Stimulated activated CD4-positive, alpha-beta T cell treated with anti-CD3 and anti-CD28 coated beads, Interleukin-2, amount 100 ng/mL, for 24 hours (primary cell): ENCODE measurements at places on chromosomes 2 and 18.

GRCh38 chr2:201441409-201441808 is 9.8 kb downstream of the TRAK2 start:
- DNase-seq, result no peak

DNA sequence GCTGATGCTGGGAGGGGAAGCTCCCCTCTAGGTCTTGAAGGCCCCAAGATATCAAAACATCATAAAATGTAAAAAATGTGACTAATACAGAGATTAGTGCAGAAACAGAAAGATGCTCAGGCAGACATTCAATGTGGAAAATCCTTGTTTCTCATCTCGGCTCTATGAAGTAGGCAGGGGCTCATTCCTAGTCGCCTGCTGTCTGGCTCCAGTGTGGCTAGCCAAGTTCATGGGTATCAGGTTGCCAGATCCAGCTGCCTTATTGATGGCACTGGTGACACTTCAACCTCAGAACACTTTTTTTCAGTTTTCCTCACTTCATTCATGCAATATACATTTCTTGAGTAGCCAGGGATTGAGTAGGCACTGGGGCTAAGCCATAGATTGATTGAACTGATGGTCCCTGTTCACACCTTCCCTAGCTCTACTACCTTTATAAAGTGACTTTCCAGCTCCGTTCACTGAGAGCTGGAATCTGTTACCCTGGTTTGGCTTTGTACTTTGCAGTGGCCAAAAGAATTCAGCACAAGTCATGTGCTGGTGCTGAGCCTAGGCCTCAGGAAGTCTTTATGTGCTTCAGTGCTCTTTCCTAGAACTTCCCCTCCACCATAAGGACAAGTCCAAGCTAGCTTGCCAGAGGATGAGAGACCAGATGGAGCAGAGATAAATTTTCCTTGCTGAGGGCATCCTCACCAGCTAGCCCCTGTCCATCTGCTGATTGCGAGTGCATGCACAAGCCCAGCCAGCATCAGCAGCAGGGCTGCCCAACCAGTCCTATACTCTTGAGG is 373.6 kb upstream of the ST6GAL2 start:
- DNase-seq, result no peak

DNA sequence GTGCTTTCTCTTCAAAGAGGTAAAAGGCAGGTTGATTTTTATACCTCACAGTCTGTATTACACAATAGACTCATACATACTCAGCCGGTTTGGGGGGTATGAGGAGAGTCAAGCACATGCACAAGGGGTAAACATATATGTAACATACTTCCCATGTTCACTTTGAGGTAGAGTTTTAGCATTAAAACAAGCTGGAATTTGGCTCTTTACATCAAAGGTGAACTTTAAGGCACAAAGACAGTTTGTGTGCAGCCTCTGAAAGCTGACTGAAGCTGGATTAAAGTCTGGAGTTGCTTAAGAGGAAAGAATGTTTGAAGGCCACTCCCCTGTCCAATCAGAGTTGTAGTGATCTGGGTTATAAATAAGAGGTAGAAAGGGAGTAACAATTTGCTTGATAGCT is 282.0 kb downstream of the DPP10 start:
- DNase-seq, result no peak

- no peak for DNase-seq
Measured at GRCh38 chr2:181660181-181660580, 3.3 kb upstream of the CERKL start.

DNA sequence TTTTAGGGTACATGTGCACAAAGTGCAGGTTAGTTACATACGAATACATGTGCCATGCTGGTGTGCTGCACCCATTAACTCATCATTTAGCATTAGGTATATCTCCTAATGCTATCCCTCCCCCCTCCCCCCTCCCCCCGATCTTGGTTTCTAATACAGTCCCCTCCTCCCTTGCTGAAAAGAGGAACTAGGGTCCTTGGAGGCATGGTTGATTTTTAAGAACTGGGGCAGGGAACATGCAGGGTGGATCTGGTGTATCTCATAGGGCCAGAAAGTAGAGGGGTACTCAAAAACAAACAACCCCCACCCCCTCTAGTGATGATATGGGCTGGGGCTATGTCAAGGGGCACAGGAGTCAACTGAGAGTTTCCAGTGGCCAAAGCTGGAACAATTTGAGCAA is 153.4 kb downstream of the UBR3 start:
- no peak for DNase-seq

DNA sequence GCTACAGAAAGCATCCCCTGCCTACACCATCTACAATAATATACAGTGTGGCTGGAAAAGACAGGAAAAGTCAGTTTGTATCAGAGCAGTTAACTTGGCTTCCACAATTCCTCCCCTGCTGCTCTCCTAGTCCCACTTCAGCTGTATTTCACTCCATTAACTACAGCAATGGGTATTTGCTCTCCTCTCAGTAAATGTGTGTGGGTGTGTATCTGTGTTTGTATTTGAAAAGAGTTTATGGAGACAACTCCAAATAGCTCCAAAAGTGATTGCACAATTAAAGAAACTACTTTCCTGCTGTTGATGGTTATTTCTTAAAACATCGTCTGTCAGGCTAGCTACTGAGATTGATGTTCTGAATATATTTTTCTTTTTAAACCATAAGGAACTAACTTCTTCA is 333.7 kb upstream of the FIGN start:
- DNase-seq, result no peak

GRCh38 chr2:215751200-215751910 is 262.0 kb downstream of the MREG start:
- DNase-seq, result no peak

DNA sequence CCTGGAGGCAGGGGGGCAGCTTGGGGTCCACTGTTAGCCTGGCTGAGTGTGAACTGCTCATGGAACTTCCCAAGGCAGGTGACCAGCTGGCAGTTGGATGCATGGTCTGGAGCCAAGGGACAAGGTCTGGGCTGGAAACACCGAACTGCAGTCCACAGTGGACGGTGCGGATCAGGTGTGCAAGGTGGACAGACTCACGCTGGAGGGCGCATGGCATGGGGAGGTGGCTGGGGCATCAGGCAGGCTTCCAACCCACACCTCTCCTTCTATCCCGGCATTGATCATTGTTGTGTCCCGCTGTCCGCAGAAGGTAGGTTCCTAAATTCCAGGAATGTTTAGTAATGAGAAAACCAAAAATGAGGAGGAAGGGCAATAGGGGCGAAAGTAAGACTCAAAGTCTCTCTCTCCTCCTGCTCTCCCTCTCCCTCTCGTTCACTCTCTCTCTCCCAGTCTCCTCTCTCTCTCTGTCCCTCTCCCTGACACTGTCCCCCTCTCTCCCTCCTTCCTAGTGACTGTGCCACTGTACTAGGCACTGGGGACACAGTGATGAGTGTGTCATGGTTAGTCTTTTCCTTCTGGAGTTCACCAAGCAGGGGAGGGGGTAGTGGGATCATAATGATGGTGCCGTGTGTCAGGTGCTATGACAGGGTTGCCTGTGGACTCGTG is 30.3 kb upstream of the LPIN1 start:
- DNase-seq, result no peak

DNA sequence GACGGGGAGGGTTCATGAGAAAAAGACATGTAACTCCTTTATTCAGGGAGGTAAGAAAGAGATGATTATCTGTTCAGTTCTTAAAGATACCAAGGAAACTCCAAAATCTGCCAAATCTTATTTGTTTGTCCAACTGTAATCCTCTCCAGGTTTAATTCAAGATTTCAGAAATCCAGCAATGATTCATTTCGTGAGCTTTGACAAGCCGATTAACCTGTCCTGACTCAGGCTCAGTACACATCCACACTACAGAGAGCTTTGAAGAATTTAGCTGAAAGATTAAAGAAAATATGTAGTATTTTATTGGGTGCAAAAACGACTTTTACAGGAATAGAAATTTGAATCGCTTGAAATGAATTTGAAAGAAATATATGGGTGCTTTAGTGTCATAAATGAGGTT is 1.1 kb downstream of the SPAG16 start:
- no peak for DNase-seq

GRCh38 chr18:6449213-6449612 is 34.5 kb upstream of the L3MBTL4 start:
- DNase-seq, result no peak

GRCh38 chr2:48332286-48332685 is 197.7 kb upstream of the STON1 start:
- DNase-seq, result no peak

GRCh38 chr2:179270689-179271088 is 6.1 kb upstream of the SESTD1 start:
- no peak for DNase-seq

- no peak for DNase-seq
Measured at GRCh38 chr2:16094811-16095210, 154.5 kb downstream of the MYCN start.

DNA sequence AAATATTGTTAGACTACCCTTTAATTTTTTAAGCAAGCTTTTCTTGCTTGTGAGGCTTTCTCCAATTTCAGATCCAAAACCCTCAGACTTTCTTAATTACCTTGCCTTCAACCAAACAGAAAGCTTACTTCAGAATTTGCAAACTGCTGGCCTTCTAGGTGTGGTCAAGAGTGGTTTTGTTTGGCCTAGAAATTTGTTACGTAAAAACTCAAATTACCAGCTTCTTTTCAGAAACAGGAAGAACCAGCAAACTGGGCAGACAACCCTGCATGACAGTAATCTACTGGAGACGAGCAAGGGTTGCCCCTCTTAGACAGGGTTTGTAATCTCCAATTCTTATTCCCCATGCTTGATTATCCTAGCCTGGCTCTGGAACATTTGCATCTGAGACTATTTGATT is 27.1 kb downstream of the SRBD1 start:
- no peak for DNase-seq

- DNase-seq, result no peak
Measured at GRCh38 chr2:216406826-216407225, 5.5 kb upstream of the SMARCAL1 start.

DNA sequence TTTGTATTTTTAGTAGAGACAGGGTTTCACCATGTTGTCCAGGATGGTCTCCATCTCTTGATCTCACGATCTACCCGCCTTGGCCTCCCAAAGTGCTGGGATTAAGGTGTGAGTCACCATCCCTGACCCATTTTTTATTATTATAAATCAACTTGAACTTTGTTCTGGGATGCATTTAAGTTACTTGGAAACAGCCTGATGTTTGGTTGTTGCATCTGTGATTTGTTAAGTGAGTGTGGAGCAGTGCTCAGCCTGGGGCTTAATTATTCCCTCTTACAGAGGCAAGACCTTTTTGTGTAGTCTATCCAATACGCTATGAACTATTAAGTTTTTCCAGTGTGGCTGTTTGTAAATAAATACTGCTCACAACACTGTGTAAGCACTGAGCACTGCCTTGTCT is 32.6 kb downstream of the MTA3 start:
- DNase-seq, result no peak

GRCh38 chr2:111712940-111713515 is 171.0 kb downstream of the ANAPC1 start:
- no peak for DNase-seq

- no peak for DNase-seq
Measured at GRCh38 chr2:116057538-116057937, 1615.1 kb downstream of the DPP10 start.

DNA sequence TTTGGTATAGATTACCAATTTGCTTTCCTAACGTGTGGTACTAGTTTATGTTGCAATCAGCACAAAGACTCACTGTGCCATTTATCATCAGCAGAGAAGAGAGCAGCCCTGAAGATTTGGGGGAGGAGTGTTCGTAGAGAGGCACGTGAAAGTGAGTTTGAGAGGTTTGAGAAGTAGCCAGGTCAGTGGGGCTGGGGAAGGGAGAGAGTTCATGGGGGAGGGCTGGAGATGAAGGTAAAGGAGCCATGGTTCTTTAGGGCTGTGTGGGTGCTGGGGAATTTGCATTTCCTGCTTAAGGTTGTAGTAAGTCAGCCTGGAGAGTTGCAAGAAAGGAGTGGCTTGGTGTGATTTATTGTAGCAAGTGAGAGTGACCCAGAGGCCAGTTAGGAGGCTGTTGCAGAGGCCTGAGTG is 172.1 kb downstream of the NEDD4L start:
- no peak for DNase-seq

DNA sequence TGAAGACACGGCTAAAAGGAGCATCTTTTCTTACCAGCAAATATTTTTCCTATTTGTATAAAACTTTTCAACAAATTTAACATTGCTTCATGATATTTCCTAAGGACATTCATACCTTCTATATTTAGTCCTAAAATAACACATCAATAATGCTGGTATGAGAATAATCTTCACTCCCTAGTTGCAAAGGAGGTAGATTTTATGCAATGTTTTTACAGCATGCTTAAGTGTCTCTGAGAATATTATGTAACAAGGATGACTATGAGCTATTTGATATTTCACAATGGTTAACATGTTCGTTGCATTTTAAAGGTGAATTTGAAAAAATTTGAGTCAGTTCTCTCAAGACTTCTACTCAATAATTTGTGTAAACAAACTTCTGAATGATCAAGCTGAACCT is 506.7 kb downstream of the NUP35 start:
- DNase-seq, result no peak

GRCh38 chr2:1991126-1991525 is 246.8 kb upstream of the PXDN start:
- DNase-seq, result no peak

- no peak for DNase-seq
Measured at GRCh38 chr18:47585136-47585535, 333.7 kb upstream of the SKOR2 start.

GRCh38 chr18:55064760-55065159 is 105.5 kb upstream of the CCDC68 start:
- no peak for DNase-seq

DNA sequence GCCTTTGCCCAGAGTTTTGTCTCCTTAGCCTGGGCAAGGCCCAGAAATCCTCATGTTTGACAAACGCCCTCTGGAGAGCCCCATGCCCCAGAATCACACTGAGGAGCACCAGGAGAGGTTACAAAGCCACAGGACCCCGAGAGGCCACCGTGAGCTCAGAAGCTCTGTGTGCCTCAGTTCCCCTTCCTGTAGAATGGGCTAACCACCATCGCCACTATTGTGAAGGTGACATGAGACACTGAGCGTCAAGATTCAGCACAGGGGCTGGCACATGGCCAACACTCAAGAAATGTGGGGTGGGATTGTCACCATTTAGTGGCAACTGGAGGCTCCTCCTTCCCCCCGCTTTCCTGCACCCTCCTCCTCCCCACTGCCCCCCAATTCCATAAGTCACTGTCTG is 1.2 kb upstream of the NMUR1 start:
- no peak for DNase-seq

- DNase-seq, result no peak
Measured at GRCh38 chr2:235603659-235604058, 109.8 kb downstream of the AGAP1 start.

GRCh38 chr18:10322004-10322403 is 132.4 kb upstream of the APCDD1 start:
- no peak for DNase-seq

DNA sequence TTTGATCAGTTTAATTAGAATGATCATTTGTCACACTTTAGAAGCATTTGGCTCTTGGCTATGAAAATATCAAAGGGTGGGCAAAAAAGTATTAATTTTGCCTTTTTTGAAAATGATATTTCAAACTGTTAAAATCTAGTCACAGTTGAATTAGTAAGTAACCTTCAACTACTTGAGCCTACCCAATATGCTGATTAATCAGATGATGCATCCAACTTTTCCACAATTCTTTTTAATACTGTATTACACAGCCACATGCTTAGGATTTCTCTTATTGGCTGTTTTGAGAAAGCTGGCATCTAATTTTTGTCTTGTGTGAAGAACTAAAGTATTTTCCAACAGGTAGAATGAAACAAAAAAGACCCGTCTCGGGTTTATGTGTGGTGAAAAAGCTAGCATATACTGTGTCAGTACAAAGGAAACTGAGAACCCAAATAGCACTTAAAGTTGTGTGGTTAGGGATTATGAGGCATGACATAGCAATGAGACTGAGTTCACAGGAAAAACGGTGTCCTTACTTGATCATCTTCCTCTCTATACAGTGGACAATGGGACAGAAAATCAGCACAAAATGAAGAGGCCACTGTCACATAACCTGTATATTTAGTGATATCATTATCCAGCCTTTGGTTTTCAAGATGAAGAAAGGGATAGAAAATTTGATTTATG is 11.7 kb downstream of the OSBPL6 start:
- DNase-seq, result no peak
